ENCODE measurements at places on chromosomes 1 and 21. TPM values are rescaled to one million over a fixed set of nuclear protein-coding genes. Genes with fewer than 3 reads are reported as not detected.

DNA sequence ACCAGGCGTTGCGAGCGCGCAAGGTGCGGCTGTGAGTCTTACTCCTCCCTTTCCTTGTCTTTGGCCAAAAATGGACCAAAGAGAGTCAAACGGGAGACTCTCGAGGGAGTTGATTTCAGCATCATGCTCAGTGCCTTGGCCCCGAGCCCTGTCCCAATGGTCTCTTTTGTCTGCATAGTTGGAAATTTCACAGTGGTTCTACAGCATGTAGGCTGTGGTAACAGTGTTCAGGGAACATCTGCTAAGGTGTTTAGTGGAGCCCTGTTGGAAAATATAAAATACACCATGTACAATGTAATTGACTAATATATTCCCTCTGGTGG lies 2.7 kb downstream of the CACNA1E start:
- DNase-seq = no peak

DNA sequence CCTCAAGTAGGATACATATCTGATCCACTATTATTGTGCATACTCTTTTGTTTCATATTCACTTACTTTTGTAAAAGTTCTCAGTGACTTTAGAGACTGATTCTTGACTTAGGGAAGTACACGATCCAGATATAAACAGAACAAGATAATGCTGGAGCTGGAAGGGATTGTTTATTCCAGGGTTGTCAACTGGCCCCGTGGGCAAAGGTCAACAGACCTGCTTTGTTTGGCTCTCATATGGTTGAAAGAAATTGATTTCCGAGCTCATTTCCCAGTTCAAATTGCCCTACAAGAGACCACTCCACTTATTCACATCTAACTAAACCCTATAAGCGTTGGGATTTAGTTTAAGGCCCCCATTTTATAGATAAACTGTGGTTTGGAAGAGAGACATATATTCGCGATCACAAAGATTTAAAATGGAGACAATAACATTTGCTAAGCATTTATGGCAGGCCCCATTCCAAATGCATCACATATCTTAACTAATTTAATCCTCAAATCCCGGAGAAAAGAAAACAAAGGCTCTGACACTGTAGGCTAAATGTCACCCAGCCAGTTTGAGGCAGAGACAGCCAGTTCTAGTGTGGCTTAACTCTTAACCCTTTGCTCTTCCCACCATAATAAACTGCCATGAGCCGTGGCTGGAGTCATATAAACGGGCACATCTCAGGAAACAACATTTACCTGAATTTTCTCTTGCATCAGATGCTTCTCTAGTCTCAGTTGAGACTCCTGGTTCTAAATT lies 20.6 kb downstream of the REG4 start:
- no peak for DNase-seq

DNA sequence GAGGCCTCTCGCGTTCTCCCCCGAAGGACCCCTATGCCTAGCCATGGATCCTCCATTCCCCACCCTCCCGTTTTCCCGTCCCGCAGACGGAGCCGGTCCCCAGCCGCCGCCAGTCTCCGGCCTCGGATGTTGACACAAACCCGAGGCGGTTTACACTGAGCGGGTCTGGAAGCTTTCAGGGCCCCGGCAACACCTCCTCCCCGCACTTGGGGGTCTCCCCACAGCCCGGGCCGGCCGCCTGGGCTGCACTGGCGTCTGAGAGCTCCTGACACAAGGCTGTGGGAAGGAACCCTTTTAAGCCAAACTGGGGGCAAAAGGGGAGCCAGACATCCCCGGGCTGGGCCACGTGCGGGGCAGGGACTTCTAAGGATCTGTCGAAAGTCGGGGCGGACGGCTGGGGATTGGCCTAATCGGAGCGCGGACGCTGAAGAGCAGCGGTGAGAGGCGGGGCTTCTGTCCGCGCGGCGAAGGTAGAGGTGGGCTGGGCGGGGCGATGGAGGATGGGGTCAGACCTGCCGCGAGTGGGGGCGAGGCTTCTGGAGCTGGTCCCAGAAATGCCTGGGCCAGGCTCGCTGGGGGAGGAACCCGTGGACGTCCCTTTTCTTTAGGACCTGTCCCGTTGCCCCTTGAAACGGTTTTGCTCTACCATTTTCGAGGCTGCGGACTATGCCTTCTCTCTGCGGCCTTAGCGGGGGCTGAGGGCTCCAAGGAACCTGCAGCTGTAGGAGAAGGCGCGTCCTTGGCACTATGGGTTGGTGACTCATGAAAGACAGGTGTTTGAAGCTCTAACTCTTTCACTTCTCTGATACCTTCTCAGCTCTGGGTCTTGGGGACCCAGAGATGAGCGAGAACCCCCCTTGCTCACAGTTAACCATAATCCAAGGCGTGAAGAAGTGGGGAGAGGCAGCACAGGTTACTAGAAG lies 1.2 kb upstream of the HPCAL4 start:
- no peak for DNase-seq

DNA sequence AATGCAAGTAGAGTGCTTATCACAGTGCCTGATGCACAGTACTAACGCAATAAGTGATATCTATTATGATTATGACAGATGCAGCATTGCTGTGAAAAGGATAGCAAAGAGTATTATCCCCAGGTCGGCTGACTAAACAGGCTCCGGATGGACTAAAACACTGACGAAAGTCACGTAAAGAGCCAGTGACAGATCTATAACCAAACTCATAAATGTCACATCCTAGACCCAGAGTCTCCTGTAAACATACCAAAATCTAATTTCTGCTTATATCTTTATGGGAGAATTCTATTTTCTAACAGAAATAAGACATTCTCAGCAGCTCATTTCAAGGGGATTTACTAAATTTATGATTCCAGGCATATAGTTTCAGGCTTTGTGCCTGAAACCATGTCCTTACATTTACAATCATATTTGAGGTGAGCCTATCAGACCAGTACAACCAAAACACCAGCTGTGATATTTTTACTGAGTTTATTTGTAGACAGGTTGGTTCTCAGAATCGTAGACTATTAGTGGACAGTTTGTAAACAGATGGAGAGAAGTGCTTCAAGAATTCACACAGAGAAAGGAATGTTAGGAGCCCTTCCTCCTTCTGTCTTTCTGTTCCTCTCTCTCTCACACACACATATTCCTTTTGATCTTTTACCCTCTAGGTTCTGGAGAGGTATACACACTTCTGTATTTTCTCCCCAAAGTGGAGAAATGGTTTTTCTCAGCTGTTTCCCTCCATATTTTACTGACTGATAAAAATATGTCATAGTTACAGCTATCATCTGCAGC lies 52.4 kb upstream of the WDR26 start:
- no peak for DNase-seq

DNA sequence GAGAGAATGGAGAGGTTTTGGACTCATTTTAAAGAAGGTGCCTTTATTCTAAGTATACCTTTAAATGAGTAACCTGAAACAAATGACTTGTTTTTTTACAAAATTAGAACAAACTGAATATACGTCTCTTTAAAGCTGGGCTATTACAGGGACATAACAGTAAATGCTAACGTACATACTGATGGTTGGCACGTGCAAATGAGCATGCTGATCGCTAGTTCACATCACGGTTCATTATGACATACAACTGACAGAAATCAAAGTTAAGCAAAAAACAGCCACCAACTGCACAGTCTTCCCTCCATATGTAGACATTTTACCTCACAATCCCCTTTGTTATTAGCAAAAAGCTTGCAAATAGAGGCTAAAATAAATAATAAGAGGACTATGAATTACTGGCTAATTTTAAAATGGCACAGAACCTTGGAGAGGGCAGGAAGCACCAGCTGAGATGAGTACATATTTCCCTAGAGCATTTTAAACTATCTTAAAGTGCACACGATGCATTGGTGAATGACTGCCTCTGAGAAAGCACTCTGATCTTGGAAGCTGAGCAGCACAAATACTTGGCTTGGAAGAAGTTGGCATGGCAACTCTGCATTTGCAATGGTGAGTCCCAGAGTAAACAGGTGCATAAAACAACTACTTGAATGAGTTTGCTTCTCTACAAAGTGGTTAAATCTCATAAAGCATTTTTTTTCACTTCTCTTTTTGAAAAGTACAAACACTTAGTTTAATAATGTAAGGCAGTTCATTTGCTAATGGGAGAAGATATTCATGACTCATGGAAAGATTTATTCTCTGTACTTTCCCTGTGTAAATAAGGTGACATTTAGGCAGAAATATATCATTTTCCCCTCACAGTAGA lies 204.7 kb downstream of the LHX8 start:
- DNase-seq = no peak

DNA sequence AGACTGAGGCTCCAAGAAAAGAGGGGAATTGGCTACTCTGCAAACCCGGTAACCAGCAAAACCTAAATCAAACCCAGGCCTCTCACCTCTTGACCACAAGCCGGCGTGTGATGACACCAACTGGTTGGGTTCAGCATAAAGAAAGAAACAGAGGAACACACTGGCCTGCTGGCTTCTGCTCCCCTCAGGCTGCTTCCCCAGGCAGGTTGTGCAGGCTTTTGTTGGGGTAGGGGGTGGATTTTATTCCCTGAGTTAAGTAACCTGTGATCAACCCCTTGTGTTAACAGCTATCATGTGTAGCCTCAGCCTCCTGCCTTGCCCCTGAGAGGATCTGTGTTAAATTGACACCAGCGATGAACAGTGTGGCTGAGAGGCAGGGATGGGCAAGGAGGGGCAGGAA lies 111.6 kb upstream of the ZBTB40 start:
- DNase-seq = no peak

The NMNAT2 gene
- total RNA-seq = 2.4 TPM

The CASQ1 gene
- not detected for total RNA-seq

The SLAMF7 gene
- 4.2 TPM for total RNA-seq

- DNase-seq = peak; percentile 65
These were observed 75.1 kb downstream of the CAMTA1 start for GRCh38 chr1:6860401-6860800.

The TGFB2 gene
- total RNA-seq = 2.4 TPM

DNA sequence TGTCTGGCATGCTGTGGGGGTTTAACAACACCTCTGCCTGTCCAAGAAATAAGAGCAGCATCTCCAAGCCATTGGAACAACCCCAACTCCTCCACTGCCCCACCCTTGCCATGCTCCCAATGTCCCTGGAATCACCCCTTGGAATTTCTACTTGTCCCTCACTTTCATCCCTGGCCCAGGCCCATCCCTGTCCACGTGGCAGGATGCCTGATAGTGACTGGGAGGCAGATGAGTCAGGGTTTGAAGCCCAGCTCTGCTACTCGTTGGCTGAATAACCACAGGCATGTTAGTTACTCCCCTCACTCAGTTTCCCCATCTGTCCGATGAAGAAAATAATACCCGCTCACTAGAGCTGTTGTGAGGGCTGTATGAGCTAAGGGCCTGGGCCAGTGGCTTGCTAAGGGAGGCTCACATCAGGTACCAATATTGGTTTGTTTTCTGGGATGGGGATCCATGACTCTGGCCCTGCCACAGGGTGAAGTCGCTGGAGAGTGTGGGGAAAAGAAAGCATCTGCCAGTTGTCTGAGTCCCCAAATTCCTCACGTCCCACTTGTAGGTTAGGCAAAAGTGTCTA lies 99.4 kb upstream of the TLR5 start:
- peak; percentile 15 for DNase-seq

DNA sequence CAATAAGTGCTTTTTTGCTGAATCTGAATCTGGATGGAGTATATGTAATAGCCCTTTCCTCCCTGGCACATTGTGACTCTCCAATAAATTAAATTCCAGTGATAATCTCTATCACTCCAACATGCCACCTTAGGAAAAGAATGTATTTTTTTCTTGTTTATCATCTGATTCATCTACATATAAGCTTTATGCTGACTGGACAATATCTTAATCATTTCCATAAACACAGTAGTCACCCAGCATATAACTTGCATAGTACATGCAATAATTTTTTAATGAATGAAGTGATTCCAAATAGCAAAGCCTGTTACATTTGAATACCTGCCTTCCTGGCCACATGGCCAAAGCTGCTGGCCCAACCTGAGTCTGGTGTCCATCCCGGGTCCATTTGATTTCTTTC lies 477.6 kb upstream of the USP24 start:
- no peak for DNase-seq

- DNase-seq = no peak
These were observed 64.2 kb downstream of the HLX start for GRCh38 chr1:220943319-220943996.

The C1orf141 gene
- total RNA-seq = not detected

GRCh38 chr1:44068442-44068921 lies 37.2 kb upstream of the SLC6A9 start:
- DNase-seq = no peak

The RNF223 gene
- total RNA-seq = not detected

GRCh38 chr1:11307852-11308251 lies 34.9 kb downstream of the UBIAD1 start:
- DNase-seq = no peak

GRCh38 chr1:18481190-18481920 lies 625 bp downstream of the KLHDC7A start:
- DNase-seq = no peak

DNA sequence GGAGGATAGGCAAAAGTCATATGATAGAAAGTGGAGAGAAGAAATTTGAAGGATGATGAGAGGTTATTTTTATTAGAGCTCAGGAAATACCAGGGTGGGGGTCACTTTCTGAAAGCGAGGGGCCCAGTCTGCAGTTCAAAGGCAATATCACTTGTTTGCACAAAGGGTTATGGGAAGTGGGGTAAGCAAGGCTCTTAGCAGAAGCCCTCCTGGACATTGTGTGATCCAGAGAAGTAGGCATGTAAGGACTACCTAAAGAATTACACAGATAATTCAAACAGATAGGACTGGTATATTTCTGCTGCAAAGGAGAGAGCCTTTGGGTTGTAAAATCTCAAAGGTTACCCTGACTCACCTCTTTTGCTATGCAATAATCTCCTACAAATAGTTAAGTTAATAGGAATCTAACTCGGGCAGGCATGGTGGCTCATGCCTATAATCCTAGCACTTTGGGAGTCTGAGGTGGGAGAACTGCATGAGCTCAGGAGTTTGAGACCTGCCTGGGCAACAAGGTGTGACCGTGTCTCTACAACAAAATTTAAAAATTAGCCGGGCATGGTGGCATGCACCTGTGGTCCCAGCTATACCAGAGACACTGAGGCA lies 25.2 kb upstream of the PRRC2C start:
- DNase-seq = no peak

GRCh38 chr1:207268337-207268736 lies 53.1 kb upstream of the CD55 start:
- DNase-seq = no peak

DNA sequence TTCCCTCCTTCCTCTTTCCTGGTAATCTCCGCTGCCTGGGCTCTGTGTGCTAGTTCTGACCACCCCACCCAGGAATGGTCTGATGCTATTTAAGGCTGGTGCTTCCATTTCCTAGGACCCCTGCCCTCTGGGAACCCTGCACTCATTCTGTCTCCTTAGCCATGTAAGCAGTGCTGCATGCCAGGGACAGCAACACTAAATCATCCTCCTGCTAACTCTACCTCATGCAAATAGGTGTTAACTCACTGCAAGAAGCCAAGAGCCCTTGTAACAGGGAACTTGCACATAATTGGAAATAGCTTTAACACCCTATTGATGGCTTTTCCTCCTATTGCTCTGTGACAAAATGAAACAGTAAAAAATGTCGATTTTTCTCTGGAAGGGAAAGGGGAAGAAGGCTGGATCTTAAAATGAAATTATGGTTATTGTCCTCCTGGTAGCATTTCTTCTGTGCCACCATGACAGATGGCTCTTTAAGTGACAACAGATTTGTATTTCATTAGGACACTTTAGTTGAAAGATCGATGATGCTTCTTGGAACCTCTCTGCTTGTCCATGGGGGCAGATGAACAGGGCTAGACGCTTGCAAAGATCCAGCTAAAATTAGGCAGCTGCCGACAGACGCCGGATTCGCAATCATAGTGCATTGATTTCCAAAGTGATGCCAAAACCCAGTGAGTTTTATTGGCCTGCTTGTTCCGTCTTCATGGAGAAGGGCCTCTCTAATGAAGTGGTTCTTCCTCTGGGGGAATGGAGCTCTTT lies 551.7 kb downstream of the MATN1 start:
- no peak for DNase-seq

- DNase-seq = peak; percentile 33
These were observed 262.9 kb upstream of the PROX1 start for GRCh38 chr1:213724640-213725536.
